Stimulated activated CD8-positive, alpha-beta memory T cell treated with anti-CD3 and anti-CD28 coated beads, Interleukin-2, amount 100 ng/mL, for 1 hour (primary cell): ENCODE measurements at places on chromosomes 1 and 21.

DNA sequence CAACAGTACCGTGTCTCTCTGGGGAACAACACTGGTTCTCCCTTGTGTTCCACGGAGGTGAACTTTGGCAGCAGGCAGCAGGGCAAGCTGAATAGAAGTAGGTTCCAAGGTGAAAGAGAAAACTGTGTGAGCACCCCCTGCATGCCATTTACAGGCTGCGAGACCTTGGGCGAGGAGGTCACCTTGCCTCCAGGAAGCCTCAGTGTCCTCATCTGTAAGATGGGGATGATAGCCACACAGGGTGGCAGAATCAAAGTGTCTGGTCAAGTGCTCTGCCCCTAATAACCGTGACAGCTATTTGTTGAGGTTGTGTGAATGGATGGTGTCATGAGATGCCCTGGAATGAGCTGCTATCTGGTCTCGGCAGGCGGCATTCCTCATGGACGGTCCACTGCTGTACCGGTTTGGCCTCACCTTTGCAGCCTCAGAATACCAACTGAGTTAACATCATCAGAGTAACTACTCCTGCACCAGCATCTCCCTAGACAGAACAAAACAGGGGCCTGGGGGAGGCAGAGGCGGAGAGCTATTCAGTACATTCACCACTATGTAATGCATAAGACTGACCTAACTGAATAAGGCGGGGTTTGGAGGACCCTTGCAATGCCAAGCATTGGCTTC, 7.4 kb upstream of the KLHDC7A start:
- no peak for DNase-seq

GRCh38 chr21:41593051-41593759, 85.2 kb upstream of the TMPRSS2 start:
- no peak for DNase-seq

DNA sequence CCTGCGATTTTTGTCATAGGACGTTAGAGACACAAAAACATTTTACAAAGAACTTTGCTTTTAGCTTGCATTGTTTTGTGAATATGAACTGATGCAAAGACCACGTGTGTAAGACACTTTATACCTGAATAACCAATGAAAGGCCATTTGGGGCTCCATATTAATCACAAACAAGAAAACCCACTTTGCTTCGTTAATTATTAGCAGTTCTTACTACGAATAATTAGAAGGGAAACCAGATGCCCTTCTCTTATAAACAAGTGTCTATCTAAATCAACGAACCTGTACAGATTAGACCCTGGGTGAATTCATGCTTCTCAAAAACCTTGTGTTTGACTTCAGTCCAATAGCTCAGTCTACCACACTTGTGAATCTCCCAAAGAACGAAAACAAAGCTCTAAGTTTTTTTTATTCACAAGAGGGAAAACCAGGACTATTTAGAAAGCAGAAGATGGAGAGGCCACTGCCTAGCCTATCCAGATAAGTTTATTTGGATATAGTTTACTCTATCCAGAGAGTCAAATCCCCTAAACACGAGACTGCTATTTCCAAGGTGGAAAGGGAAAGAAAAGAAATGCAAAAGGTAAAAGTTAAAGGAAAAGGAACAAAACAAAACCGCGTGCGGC, 897 bp downstream of the CYYR1 start:
- no peak for DNase-seq

DNA sequence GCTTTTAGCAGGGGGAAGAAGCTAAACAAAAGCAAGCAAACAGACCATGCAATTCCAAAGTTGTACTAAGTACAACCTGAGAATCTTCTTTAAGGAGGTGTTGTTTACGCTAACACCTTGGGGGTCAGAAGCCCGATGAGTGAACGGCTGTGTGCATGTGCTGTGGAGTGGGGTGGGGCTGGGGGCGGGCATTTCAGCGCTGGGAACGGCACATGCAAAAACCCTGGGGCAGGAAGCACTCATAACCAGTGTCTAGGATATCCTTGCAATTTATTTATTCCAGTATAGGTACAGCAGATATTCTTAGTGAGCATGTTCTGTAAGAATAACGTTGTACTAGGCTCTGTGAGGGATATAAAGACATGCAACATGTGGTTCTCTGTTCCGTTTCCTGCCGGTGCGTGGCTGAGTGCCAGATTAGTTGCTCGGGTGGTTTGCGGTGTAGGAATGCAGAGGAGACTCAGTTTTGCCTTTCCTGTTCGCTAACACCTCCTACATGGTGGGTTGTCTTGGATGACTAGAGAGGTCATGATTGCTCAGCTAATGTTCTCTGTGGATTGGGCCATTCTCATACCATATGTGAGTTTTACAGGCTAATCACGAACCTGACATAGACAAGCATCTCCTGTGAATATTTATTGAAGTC, 3.7 kb downstream of the FASLG start:
- DNase-seq: peak; percentile 78

- DNase-seq: no peak
Measured at GRCh38 chr21:35548904-35549615, 500.0 kb upstream of the RUNX1 start.

- DNase-seq: peak; percentile 76
Measured at GRCh38 chr1:59814180-59814900, 409 bp upstream of the HOOK1 start.

GRCh38 chr1:32346532-32347157, 10.6 kb upstream of the MARCKSL1 start:
- no peak for DNase-seq

GRCh38 chr1:232471250-232471649, 158.7 kb downstream of the SIPA1L2 start:
- DNase-seq: no peak

- no peak for DNase-seq
Measured at GRCh38 chr21:40668555-40669275, 178.2 kb downstream of the DSCAM start.

GRCh38 chr1:61404597-61405376, 320.2 kb downstream of the TM2D1 start:
- DNase-seq: no peak

GRCh38 chr1:209023790-209024189, 559.7 kb upstream of the CAMK1G start:
- DNase-seq: no peak

GRCh38 chr1:12345350-12346217, 115.8 kb downstream of the VPS13D start:
- no peak for DNase-seq

DNA sequence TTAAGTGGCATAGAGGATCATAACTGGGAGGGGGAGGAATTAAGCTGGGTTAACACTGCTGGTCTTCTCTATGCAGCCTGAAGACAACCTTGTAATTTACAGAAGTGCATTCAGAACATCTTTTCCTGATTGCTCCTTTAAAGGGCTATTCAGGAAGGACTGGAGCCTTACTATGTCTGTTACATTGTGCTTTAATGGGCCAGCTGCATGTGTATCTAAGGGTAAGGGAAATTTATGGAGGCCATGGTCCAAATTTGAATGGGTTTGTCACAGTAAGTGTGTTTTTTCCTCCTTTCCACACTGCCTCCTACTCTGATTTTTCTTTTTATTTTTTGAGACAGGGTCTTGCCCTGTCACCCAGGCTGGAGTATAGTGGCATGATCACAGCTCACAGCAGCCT, 19.6 kb downstream of the C1orf21 start:
- no peak for DNase-seq

GRCh38 chr21:17697473-17697872, 84.8 kb upstream of the BTG3 start:
- DNase-seq: no peak

DNA sequence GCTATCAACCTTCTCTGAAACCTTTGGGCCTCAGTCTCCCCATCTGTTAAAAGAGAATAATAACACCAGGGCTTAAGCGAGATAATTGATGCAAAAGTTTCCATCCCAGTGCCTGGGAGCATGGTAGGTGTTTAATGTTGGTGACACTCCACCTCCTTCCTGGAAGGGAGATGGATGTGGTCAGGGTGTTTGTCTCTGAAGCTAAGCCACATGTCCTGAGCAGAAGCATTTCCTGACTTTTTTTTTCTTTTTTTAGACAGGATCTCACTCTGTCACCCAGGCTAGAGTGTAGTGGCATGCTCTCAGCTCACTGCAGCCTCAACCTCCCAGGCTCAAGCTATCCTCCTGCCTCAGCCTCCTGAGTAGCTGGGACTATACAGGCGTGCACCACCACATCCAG, 72.6 kb upstream of the HMGB4 start:
- DNase-seq: no peak

DNA sequence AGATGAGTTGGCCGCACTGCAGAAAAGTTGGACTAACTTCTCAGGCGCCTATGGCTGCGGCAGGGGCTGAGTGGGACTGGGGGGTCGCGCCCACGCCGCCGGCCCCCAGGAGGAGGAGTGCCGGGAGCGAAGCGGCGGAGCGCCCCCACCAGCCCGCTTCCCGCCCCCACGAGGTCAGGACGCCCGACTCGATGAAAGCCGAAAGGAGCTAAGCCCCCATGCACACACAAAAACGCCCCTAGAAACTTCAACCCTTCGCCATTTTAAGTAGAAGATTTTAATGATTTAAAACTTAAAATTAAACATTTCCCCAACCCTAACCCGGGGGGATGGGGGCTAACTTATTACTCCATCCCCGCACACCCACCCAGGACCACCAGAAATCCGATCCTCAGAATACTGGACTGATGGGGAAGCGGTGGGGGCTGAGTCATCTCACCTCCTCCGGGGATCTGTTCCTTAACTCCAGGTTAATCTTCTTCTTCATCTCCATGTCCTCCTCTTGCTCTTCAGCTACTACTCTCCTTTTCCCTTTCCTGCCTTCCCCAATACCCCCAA, 539 bp downstream of the ANP32E start:
- DNase-seq: no peak

DNA sequence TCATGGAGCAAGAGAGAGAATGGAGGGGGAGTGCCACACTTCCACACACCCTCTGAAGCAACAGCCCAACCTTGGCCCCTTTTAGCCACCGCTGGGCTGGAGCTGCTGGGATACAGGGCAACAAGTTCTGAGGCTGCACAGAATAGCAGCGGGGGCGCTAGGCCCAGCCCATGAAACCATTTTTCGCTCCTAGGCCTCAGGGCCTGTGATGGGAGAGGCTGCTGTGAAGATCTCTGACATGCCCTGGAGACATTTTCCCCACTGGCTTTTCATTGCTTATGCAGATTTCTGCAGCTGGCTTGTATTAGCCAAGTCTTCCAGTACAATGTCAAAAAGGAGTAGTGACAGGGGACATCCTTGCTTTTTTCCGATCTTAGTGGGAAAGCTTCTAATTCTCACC, 202.3 kb upstream of the B3GALT2 start:
- DNase-seq: no peak

GRCh38 chr1:24926563-24927249, 3.4 kb downstream of the RUNX3 start:
- no peak for DNase-seq
